ENCODE measurements at places on chromosomes 12 and 14. TPM values are rescaled to one million over a fixed set of nuclear protein-coding genes. Genes with fewer than 3 reads are reported as not detected.

The PLD4 gene
- 0.10 TPM for total RNA-seq

The CNTN1 gene
- total RNA-seq: not detected

DNA sequence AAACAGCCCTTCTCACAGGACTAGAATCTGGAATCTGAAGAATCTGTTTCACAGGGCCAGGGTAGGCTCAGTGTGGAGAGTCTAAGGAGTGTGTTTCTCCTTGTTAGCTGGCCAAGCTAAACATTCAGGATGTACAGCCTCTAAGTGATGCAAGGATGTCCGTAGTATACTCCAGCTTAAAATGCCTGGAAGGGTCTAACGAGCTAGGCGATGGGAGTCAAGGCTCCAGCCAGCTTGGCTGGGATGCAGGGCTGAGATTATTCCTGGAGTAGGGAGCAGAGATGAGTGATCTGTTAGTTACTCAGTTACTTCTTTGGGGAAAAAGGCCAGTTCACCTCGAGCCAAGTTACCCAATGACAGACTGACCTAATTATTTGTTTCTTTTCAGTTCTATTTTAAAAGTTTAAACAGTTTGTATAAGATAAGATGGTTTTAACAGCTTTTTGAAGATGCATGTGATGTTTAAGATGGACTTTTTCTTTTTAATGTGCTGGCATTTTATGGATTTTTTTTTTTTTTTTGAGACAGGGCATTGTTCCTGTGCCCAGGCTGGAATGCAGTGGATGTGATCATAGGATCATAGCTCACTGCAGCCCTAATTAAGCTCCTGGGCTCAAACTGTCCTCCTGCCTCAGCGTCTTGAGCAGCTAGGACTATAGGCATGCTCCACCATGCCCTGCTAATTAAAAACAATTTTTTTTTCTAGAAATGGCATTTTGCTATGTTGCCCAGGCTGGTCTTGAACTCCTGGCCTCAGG is 41.1 kb downstream of the SYNE2 start:
- DNase-seq: no peak

DNA sequence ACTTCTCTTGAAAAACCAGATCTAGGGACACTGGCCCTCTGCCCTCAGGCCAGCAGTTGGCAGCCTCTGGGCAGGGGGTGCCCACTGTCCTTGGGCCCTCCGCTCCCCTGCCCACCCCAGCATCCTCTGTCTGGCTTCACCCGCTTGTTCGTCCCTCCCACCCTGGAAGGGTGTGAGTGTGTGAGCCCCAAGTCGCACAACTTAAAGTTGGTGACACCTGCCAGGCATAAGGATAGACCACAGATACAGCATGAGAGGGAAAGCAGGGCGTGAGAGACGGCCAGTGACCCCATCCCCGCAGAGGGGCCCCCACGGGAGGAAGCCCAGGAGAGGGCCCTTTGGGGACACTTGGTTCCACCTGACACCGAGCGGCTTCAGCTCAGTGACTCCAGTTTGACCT is 23.5 kb upstream of the RIMBP2 start:
- DNase-seq: no peak

DNA sequence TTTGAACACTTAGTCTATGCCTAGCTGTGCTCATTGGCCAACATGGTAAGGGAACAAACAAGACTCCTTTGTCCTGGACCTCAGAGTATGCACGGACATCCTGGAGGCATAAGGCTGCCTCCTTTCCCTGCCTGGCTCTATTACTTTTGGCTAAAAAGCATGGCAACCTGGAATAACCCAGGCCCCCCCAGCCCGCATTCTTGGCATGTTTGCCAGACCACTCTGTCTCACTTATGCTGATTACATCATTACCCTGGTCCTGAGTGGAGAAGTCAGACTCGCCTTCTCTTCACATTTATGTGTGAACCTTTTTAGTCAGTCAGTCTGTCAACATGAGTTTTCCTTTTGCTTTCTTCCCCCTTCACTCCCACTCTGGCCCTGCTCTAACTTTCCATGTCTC is 58.0 kb upstream of the ELK3 start:
- peak; percentile 51 for DNase-seq

DNA sequence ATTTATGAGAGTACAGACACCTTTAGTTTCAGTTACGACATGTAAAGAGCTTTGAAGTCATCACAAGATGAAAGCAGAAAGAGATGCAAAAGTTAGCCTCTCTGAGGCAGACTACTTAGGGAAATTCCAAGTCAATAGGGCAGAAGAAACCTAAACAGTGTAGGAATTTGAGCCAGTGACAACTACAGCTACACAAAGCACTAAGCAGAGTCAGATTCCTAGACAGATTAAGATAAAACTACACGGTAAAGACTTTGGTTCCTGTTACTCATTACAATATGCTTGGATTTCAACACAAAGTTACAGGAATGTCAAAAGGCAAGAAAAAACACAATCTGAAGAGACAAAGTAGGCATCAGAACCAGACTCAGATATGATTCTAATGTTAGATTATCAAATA is 1302.3 kb downstream of the FSCB start:
- no peak for DNase-seq

- peak; percentile 4 for DNase-seq
These were observed 8.4 kb downstream of the GSC start for GRCh38 chr14:94761348-94761996.

- no peak for DNase-seq
These were observed 4.6 kb upstream of the LEMD3 start for GRCh38 chr12:65164774-65165173.
